ENCODE measurements at places on chromosomes 1 and 21.

DNA sequence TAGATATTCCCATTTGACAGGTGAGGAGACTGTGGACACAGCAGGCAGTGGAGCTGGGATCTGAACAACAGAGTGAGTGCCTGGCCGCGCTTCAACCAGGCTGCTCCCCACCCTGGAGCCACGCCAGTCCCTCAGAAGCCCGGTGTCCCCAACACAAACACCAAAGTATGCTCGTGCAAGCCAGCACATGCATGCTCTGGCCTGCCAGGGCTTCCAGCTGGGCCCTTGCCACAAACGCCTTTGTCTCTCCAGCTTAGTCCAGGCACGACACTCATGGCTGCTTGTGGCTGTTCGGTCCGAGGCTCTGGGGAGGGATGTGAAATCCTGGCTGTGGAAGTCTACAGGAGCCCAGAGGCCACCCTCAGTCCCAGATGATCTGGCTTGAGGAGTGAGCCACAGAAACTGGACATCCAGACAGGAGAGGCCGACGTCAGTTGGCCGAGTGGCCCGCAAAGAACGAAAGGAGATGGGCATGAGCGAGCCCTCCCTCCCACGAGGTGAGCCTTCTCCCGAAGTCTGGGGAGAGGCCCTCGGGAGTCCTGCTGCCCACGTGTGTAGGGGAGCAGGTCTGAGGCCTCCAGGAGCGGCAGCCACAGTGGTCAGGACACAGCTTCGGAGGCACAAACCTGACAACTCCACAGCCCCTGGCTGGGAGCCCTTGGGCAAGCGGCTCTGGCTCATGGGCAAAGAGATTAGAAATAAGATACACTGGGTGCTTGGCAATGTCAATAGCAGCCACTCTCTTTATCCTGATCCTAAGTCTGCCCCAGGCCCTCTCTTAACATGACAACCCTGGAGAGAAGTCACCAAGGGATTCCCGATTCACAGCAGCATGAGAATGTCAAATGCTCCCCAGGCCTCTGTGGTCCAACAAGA lies 117.1 kb upstream of the IFFO2 start:
- no peak for DNase-seq

GRCh38 chr1:33876970-33877650 lies 13.2 kb downstream of the HMGB4 start:
- no peak for DNase-seq

- DNase-seq = no peak
Observed at GRCh38 chr1:230356869-230357794, 69.0 kb downstream of the PGBD5 start.

DNA sequence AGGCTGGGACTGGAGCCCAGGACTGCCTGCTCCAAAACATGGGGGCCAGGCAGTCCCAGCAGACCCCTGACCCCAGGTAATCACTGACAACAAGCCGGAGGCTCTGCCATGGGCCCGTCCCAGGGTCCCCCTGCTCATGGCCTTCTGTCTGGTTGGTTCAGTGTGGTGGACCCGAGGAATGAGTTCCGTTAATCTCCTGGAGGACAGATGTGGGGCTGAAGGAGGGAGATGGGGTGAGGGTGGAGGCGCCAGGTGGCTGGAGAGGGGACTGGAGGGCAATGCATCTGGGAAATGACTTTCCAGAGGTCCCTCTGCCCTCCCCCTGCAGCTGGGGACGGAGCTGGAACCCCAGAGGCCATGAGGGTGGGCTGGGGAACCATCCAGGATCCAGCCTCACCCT lies 103.2 kb downstream of the EBNA1BP2 start:
- no peak for DNase-seq

DNA sequence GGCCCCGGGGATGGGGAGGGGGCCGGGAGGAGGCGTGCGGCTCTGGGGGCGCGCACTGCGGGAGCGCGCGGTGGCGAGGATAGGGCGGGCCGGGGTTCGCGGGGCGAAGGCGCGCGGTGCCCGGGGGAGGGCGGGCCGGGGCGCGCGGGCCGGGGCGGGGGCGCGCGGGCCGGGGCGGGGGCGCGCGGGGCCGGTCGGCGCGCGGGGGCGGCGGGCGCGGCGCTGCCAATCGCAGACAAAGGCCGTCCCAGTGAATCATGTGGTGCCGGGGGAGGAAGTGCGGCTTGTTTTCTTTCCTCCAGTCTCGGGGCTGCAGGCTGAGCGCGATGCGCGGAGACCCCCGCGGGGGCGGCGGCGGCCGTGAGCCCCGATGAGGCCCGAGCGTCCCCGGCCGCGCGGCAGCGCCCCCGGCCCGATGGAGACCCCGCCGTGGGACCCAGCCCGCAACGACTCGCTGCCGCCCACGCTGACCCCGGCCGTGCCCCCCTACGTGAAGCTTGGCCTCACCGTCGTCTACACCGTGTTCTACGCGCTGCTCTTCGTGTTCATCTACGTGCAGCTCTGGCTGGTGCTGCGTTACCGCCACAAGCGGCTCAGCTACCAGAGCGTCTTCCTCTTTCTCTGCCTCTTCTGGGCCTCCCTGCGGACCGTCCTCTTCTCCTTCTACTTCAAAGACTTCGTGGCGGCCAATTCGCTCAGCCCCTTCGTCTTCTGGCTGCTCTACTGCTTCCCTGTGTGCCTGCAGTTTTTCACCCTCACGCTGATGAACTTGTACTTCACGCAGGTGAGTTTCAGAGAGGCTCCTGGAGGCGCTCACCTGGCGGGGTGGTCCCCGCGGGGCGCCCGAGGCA lies at the start of gene GPR137B:
TSS of gene GPR137B (plus strand) at position 287 of the 851 bp plus-strand sequence. CDS start at position 371, 84 bp downstream.
- DNase-seq = peak; percentile 33

DNA sequence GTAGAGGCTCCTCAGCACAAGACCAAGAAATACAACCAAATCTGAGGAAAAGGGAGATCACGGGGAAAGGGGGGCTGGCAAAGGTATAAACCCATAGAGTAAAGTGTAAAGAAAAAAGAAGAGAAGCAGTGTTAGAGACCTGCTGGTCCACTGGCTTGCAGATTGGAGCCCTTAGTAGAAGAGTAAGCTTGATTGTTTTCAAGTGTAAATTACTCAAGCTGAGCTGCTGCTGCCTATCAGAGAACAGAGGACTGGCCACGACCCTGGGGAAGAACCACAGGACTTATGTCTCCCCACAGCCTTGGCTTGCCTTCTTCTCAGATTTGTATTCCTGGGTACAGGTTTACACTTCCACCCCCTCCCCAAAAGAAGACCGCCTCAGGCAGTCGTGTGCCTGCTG lies 294.2 kb downstream of the LMX1A start:
- DNase-seq = no peak

GRCh38 chr1:13892198-13892597 lies 192.2 kb downstream of the PRDM2 start:
- DNase-seq = no peak

- DNase-seq = no peak
Observed at GRCh38 chr1:25169168-25169567, 63.1 kb downstream of the SYF2 start.

DNA sequence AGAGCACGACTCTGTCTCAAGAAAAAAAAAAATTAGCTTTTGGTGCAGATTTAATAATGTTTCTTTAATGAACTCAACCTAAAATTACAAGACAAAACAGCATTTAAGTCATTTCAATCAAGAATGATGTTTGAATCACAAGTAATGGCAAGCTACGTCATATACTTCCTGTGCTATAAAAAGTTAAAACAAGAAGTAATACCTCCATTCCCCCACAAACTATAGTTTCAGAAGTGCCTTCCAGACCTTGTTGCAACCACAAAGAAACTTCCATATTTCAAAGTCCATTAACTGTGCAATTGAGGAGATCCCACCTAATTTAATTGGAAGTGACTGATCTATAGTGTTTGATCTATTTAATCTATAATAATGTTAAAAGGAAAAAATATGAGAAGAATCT lies 15.1 kb downstream of the NRDC start:
- no peak for DNase-seq

GRCh38 chr1:197140121-197140520 lies 6.3 kb downstream of the ASPM start:
- no peak for DNase-seq

DNA sequence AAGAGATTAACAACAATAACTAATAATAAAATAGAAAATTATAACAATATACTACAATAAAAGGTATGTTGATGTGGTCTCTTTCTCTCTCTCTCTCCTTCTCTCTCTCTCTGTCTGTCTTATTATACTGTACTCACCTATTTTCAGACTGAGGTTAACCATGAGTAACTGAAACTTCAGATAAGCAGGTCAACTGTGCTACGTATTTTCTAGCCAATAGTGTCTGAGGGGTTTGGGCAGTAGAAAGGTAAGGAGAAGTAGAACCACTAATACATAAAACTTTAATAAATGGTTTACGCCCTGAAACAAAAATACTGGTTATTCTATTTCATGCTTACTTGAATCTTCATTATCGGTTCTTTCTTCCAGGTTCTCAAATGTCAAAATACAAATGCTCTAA lies 71.0 kb upstream of the LRRC53 start:
- no peak for DNase-seq

- DNase-seq = no peak
Observed at GRCh38 chr1:85838238-85838637, 130.0 kb upstream of the ZNHIT6 start.

GRCh38 chr1:199746666-199747384 lies 280.7 kb upstream of the NR5A2 start:
- DNase-seq = no peak

GRCh38 chr1:218380125-218380977 lies 35.2 kb downstream of the TGFB2 start:
- DNase-seq = no peak

DNA sequence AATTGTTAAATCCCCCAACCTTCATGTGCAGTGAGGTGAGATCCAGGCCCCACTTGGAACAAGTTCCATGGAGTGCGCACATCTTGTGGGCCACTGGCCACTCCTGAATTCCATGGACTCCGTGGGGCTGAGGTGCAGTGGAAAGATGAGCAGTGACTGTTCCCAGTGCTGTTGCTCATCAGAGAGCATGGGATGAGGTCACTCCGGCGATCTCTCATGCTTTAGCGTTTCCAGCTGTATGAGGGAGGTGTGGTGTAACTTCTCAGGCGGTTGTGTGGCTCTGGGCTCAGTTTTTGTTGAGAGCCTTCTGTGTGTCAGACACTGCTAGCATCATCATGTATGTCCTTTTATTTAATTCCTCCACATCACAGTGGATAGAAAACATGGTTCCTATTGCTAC lies 96.2 kb downstream of the GALNT2 start:
- DNase-seq = no peak

DNA sequence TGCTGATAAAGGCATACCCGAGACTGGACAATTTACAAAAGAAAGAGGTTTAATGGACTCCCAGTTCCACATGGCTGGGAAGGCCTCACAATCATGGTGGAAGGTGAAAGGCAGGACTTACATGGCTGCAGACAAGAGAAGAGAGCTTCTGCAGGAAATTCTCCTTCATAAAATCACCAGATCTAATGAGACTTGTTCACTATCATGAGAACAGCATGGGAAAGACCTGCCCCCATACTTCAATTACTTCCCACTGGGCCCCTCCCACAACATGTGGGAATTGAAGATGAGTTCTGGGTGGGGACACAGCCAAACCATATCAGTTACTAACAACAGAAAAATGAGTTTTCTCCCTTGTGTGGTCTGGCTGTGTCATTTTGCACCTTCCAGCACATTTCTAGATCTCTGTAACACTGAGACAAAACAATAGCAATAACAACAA lies 741.4 kb downstream of the KCNT2 start:
- no peak for DNase-seq

DNA sequence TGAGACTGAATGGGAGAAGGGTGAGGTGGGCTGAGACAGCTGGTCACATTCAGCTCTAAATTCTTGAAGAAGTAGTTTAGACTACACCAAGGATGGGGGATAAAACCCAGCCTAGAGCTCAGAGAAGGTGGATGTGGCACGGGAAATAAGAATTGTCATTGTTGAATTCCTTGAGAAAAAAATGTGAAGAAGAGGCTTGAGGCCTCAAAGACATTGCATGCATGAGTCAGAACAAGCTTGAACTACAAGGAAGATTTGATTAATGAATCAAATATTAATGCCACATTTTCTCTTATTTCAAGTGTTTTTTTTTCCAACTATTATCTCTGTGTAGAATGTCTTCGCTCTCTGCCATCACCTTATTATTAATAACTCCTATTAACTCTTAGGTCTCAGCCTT lies 58.9 kb downstream of the MAP3K7CL start:
- DNase-seq = no peak

GRCh38 chr21:45079351-45079750 lies 5.0 kb downstream of the ADARB1 start:
- peak; percentile 42 for DNase-seq

DNA sequence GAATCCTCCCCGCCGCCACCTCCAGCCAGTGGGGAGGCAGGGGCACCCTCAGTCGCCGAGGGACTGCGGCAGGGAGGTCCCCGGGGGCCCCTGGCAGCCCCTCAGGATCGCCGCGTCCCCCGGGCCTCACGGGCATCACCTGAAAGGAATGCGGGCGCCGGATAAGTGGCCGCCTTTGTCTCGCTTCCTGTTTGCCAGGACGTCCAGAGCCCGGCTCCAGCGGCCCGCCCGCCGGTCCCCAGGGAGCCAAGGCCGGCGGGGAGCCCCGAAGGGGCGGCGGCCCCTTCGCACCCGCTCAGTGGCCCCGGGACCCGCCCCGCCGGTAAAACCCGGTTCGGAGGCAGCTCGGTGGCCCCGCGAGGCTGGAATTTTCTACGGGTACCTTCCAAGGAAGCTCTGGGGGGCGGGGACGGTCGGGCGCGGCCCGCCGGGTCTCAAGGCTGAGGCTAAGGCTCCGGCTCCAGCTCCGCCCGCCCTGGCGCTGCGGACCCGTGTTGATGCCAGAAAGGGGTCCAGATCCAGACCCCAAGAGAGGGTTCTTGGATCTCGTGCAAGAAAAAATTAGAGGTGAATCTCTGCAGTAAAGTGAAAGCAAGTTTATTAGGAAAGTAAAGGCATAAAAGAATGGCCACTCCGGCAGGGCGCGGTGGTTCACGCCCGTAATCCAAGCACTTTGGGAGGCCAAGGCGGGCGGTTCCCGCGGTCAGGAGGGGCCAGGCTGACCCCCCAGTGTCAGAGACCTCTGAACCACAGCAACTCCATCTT lies 12.6 kb downstream of the TINAGL1 start:
- DNase-seq = no peak

- DNase-seq = no peak
Observed at GRCh38 chr1:147897029-147897752, 5.4 kb upstream of the GJA8 start.

DNA sequence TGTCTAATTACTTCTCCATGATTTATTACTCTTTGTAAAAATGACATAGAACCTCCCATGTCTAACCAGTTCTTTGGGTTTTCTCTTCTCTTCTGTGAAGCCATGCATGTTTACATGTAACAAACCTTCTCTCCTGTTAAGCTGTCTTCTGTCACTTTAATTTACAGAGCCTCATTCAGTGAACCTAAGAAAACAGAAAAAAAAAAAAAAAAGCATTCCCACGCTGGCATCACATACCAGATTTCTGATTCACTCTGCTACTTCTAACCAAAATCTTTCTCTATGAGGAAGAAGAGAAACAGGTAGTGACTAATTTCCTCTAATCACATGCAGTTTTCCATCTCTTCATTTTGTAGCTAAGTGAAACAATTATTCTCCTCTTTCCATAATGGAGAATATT lies 141.4 kb upstream of the CXADR start:
- DNase-seq = no peak

GRCh38 chr1:6325482-6325881 lies 64.6 kb upstream of the GPR153 start:
- no peak for DNase-seq
